ENCODE measurements at places on chromosomes 1 and 21.

DNA sequence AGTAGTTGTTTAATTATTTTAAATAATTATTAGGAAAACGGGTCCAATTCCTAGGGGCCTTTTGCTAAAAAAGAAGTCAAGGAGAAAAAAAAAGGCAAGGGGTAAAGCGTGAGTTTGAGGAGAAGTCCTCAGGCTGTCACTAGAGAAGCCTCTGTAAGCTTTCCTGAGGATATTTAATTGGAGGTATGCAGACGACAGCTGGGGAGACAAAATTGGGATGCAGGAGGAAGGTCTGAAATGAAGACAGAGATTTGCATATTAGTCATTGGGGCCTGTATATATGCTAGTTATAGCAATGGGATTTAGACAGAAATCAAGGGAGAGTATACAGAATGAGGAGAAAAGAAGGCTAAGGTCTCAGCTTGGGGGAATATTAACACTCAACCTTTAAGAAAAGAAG is 8.6 kb downstream of the ATP6V1G3 start:
- DNase-seq, result no peak

DNA sequence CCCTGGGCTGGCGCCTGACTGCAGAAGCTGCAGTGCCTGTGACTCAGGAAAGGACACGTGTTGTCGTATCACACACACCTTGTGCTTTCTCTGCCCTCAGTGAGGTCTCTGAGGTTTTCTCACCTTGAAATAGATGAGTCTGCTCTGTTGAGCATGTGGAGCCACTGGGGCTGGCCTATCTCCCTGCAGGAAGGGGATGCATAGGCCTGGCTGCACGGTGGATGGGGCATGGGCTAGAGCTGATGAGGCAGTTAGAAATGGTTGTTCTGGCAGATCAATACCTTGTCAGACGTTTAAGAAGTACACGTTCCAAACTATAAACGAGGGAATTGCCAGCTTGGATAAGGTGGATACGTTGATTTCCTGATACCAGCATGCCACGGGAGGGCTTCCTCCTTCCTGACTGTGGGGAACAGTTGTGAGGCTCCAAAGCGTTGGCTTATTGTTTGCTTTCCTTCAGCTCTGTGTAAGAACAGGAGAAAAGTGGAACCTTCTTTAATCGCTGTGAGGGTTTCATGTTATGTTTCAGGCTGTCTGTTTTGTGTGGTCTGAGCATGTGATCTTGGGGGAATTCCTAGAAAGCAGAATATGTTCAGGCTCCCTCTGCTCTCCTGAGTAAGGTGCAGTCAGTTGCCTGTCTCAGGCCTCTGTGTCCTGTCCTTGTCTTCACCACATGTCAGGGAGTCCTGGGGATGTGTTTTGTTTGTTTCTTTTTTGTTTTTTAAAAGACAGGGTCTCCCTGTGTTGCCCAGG is 44.8 kb downstream of the PCNT start:
- no peak for DNase-seq

DNA sequence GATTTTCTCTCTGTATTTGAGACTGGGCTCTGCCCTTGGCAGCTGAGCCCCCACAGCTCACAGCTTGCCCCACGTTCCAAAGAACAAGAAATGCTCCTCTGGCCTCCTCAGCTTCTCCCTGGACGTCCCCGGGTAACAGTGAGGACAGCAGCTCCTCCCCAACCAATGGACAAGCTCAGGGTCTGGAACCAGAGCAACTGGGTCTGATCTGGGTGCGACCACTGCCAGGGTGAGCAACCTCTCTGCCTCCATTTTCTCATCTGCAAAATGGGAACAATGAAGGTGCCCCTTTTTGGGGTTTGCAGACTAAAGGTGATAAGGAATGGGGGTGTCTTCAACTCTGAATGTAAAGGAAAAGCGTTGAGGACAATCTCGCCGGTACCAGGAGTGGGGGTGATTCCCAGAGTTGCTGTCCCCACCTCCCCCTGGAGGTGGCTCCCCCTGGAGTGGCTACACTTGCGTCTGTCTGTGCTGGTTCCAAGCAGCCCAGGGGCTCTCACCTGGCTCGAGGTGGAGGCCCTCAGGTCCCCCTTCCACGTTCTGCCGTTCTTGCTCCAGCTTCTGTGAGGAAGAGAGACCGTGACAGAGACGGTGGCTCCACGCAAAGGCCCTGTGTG is 6.9 kb downstream of the C21orf58 start:
- DNase-seq, result no peak

DNA sequence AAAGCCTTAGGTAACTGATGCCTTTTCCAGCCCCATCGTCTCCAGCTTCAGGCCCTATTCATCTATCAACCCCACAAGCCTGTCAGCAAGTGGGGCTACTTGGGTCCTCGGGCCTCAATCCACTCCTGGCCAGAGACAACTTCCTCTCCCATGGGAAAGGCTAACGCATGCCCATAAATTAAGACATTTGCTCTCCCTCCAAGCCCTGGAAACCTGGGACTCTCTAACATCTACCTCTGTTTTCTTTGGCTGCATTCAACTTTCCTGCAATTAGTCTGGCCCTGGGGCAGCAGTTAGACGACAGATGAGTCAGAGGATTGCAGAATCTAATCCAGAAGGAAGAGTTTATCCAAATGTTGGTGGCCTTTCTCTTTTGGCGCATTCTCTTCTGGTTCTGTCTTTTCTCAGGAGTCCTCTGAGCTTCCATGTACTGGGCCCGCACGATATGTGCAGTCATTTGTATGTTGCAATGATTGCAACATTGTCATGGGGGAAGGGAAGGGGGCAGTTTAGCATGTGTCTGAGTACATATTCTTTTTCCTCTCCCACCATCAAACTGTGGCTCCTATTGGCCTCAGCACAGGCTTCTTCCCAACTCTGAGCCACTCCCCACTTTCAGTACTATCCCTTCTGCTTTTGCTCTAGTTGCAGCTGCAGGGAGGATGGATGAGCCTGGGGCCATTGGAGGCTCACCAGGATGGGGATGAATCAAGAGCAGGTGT is 54.4 kb downstream of the NAV1 start:
- no peak for DNase-seq

GRCh38 chr1:94092210-94092613 is 28.7 kb downstream of the ABCA4 start:
- DNase-seq, result no peak

DNA sequence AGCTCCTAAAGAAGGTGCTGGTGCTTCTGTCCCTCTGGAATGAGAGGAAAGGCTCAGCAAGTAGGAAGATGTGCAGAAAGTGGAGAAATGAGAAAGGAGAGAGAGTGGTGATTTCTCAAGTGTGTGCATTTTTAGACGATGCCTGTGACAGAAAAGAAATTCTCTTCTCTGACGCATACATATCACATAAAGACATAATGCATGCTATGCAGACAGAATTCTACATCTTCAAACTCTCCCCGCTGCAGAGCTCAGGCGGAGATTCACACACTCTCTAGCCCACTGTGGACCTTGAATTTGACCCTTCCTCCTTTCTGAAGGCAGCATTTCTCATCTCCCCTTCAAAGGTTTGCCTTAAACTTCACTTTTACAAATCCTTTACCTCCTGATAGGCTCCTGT is 52.0 kb upstream of the CAMK1G start:
- no peak for DNase-seq

- no peak for DNase-seq
These were observed 84.3 kb downstream of the EXTL2 start for GRCh38 chr1:100810360-100810759.

- peak; percentile 69 for DNase-seq
These were observed 22.6 kb downstream of the CASP9 start for GRCh38 chr1:15501208-15502032.

- DNase-seq, result no peak
These were observed 27.1 kb downstream of the CFAP57 start for GRCh38 chr1:43199093-43199726.

DNA sequence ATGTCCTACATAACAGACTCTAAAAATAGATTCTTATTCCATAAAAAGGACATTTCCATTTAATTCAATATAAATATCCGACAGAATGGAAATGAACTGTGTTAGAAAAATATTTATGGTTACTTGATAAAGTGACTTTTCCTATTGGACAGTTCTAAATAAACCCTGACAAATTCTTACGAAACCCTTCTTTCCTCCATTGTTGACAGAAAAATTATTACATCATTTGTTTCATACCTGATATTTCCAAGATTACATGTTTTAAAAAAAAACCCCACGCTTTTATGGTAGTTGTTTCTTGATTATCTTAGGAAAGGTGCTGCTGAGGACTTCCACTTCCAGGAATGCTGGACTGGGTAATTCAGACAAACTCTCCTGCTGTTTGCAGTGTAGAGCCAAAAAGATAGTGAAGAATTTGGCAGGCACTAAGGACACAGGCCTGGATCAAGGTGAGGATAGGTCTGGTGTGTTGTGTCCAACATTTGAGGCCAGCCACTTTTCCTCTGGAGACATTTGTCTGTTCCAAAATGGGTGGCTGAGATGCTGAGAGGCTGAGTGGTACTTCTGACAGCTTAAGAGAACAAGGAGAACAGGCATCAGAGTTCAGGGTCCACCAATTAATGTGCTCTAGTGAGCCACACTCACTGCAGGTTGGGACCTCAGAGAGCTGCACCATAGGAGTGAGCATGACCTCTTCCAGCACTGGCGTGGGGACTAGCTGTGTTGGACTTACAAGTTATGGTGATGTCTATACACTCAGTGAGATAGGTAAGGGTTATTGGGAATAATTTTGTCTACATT is 7.0 kb upstream of the C1orf116 start:
- no peak for DNase-seq

GRCh38 chr1:7120863-7121621 is 335.8 kb downstream of the CAMTA1 start:
- no peak for DNase-seq

DNA sequence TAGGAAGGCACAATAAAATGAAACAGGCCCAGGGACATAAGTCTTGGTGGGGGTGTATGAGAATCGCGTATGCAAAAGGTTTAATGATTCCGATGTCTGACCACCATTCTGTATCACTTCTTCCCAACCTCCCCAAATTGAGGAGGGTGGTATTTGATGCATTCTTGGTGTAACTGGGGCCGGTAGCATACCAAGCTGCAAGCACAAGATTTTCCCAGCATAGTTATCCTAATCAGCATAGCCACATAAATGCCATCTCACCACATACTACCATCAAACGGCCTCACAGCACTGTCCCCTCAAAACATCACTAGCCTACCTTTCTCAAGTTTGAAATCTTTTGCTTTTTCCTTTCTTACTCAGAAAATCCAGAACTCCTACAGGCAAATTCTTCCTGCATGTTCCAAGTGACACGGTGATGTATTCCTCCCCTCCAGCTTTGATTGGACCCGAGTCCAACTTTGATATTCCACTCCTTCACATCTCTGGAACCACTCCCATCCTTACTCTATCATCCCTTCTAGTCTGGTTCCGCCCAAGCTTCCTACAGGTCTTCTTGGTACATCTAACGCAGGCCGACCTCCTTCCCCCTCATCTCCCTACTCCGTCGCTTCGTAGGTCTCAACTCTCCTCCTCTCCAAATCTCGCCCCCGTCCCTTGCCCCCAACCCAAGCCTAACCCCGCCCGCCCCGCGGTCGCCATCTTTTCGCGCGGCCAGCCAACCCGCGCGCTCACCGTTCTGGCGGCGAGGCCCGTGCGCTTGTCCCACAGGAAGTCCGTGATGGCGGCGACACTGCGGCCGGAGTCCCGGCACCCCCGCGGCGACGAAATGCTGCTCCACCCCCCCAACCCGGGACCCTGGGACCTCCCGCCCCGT is 600 bp downstream of the CLK2 start:
- DNase-seq, result peak; percentile 70

DNA sequence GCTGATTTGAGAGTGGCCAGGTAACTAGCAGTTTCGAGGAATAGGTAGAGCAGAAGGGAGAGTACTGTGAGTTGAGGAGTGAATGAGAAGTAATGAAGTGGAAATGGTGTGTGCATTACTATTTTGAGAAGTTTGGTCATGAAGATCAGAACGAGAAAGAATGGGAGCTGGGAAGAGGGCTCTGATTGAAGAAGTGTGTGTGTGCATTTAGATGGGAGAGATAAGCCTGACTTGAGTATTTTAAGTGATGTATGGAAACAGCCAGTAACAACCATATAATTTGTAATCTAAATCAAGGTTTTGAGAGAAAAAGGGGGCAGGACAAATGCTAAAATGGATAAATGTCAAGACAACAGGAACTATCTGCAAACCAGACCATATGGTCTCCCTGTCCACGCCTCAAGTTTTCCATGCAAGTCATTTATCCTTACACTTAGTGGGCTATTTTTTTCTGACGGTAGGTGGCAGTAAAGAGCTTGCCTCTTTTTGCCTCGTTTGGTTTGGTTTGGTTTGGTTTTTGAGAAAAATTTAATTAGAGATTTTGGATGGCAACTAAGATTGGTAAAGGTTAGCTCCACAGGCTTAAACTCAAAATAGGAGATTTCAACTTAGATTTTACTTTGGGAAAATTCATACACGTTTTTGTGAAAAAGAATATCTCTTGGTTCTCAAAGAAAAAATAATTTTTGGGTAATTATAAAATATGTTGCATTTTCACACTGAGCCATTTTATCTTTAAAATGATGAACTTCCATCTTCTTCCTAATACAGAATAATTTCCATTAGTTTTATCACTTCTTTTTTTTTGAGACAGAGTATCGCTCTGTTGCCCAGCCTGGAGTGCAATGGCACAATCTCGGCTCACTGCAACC is 9.5 kb upstream of the B3GALNT2 start:
- peak; percentile 65 for DNase-seq

- no peak for DNase-seq
These were observed 13.8 kb upstream of the SAMD11 start for GRCh38 chr1:909861-910310.

DNA sequence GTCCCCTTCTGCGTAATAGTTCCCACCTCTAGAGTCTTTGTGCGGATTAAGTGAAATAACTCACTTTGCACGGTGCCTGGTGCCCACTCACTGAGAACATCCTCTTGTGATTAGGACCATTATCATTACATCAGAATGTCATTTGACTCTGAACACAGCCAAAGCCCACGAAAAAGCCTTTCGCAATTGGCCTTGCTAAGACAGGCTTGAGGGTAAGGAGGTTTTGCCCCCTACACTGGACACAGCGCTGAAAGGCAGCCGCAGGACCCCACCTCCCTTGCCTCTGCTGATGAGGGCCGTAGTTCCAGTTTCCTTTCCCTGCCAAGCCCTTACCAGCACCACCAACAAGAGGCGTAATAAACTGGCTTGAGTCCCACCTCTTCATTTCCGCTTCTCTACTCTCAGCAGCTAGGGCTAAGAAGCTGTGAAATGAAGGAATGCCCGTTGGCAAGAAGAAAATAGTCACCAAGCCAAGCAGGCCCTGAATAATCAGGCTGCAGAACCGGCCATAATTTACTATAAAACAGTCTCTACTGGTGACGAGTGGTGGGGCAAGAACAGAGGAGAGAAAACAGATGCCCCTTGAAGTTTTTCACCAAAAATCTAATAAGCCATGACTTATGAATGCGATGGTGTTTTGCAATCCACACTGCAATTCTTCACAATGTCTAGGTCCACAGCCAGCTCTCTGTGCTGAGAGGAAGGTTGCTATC is 53.1 kb downstream of the SH3GLB1 start:
- DNase-seq, result no peak

- DNase-seq, result no peak
These were observed 13.9 kb downstream of the COL8A2 start for GRCh38 chr1:36111151-36111550.

DNA sequence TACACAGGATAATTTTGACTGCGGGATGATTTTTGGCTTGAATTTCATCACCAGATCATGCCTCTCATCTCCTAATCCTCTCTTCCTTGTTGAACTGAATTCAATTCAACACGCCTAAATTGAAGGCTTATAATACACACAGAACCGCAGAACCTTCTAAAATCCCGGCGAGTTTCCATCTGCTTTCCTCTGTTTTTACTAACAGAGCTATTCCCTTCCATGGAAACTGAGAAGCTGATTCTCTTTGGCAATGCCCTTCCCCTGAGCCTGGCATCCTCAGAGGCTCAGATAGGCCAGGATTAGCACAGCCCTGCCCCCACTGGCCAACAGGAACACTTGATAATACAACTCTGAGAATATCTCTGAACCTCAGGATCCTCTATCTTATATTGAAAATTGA is 130.2 kb downstream of the CAPN8 start:
- no peak for DNase-seq

Data from OCI-LY7 (cell line).